Left colon (tissue), 2 donors: ENCODE measurements at places on chromosomes 7 and 10. TPM values are rescaled to one million over a fixed set of nuclear protein-coding genes. Genes with fewer than 3 reads are reported as not detected.
A peak's percentile ranks its signal among the peaks of the same experiment; 100 is the strongest.

ELMO1 gene
- total RNA-seq, result 16.1 TPM

DNA sequence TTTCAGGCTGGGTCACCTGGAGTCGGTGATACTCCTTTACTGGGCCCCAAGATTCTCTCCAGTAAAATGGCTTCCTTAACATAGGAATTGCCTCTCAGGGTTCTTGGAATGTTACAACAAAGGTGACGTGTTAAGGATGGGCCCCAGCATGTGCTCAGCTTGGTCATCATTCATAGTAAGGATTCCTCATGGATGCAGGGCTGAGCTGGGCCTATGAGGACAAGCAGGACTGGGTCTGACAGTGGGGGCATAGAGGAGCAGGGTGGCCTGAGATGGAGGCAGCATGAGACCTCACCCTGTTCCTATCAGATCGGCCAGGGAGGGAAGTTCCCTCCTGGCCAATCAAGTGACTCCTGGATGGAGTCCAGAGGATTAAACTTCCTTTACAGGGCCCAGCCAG lies 12.8 kb upstream of the MBL2 start:
- no peak for DNase-seq

GRCh38 chr10:86644152-86644793 lies 10.1 kb upstream of the OPN4 start:
- peak; percentile 18 for DNase-seq

- no peak for DNase-seq
Observed at GRCh38 chr7:150317748-150318444, 5.3 kb upstream of the LRRC61 start.

- DNase-seq, result no peak
Observed at GRCh38 chr10:100939763-100940344, 27.1 kb downstream of the SLF2 start.
